Activated CD4-positive, alpha-beta memory T cell treated with anti-CD3 and anti-CD28 coated beads, Interleukin-2, amount 10 ng/mL, durations not matched to agents 7 days and 5 days (primary cell): ENCODE measurements at places on chromosomes 2 and 18. TPM values are rescaled to one million over a fixed set of nuclear protein-coding genes. Genes with fewer than 3 reads are reported as not detected.

DNA sequence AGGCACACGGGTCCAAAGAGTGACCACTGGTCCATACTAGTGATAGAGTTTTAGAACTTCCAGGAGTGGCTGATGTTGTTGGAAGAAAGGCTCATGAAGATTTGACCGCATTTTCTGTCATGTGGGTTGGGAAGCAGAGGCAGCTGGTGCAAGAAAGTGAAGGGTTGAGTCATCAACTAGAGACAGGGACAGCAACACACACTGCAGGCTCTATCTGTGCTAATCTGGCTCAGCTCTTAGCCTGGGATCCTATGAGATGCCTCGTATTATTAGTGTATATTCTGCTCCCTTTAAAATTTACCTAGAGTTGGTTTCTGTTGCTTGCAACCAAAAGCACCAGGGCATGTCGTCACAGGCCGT, 2.5 kb upstream of the SH3RF3 start:
- no peak for DNase-seq

GRCh38 chr2:15949126-15949525, 8.8 kb downstream of the MYCN start:
- DNase-seq, result no peak

VIL1 gene
- total RNA-seq, result not detected

- DNase-seq, result no peak
Observed at GRCh38 chr2:69703189-69703588, 38.7 kb upstream of the ANXA4 start.

GRCh38 chr2:187985923-187986322, 305.8 kb upstream of the GULP1 start:
- DNase-seq, result no peak

DNA sequence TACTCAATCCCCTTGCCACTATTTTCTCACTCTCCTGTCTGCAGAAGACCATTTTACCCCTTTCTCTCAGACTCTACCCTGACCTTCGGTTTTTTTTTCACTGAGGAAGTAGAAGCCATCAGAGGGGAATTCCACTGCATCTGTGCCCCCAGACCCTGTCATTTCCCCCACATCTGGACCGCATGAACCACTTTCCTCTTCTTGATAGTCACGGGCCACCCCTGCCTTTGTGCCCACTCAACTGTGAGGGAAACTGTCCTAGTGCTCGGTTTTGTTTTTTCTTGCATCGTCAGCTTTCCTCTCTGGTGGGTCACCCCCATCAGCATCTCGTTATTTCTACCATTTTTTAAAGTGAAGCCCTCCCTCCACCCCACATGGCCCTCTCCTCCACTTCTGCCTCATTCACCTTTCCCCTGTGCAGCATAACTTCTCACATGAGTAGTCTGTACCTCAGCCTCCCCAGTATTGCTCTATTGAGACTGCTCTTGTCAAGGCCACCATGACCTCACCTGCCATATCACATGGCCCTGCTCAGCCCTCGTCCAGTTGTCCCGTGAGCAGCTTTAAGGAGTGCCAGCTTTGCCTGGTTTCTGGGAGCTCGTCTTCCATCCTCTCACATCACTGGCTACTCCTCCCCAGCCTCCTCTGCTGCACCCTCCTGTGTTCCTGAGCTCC, 32.4 kb downstream of the TMEM87B start:
- DNase-seq, result no peak

GRCh38 chr2:199108056-199108455, 349.7 kb downstream of the SATB2 start:
- DNase-seq, result no peak
